GDM1 (cell line): ENCODE measurements at places on chromosomes 3 and 15.

DNA sequence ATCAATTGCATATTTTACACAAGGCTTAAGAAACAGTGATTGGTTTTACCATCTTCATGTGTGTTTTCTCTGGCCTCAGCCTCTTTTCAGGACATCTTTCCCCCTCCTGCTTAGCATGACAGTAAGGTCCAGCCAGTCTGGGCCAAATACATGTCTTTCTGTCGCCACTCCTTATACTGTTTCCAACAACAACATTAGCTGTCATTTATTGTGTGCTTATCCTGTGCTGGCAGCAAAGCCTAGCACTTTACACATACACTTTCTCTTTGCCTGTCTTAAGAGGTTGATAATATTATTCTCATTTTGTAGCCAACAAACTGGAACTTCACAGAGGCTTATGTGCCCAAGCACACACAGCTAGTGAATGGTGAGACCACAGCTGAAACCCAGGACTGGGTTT, 37.8 kb downstream of the B3GALNT1 start:
- DNase-seq = no peak

- DNase-seq = no peak
Measured at GRCh38 chr15:74828835-74829234, 2.4 kb downstream of the CPLX3 start.

- no peak for DNase-seq
Measured at GRCh38 chr3:59266551-59266950, 216.7 kb upstream of the CFAP20DC start.

DNA sequence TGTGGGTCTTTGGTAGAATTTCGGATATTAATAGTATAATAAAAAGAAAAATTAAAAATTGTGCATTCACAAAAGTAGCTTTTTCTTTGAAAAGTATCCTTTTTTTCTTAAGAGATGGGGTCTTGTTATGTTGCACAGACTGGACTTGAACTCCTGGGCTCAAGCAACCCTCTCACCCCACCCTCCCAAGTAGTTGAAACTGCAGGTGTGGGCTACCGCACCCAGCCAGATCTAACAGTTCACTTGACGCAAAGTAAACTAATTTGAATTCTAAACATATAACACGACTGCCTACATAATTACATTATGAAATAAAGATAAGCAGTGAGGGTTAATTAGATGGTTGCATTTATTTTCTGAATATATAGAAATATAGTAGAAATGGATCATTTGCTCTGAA, 10.7 kb downstream of the FAM98B start:
- DNase-seq = no peak

- peak; percentile 79 for DNase-seq
Measured at GRCh38 chr3:15647611-15648167, 46.1 kb downstream of the BTD start.

GRCh38 chr3:142210608-142211007, 14.8 kb downstream of the GK5 start:
- no peak for DNase-seq
